ENCODE measurements at places on chromosomes 5 and 9.

DNA sequence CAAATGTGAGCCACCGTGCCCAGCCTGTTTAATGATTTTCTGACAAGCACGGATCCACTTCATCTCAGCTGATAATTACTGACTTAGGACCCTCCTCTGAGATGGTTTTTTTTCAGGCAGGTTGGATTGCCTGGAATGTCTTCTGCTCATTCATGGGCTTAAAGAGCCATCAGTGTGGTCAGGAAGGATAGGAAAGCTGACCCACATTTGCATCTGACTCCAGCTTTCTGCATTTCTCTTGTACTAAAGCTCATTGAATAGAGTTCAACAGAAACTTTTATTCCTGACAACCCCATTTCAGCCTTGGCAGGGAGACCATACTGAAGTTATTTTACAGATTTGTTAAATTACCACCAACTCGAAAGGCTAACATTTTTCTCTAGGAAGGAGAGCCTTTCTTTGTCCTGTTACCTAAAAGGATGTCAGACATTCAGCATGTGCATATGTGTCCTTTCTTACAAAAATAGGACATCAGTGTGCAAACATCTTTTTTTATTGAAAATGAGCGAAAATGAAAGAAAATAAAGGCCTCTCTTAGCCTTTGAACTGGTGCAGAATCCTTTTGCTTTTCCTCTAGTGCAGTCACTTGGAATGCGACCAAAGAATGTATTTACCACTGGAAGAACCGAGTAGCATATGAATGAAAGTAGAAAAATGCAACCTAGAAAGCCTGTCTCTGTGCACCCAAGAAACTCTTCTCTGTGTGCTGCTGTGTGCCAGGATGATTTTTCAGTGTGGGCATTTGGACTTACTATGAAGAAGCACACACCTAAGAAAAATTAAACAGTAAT is 26.6 kb downstream of the ADCY2 start:
- DNase-seq = no peak

DNA sequence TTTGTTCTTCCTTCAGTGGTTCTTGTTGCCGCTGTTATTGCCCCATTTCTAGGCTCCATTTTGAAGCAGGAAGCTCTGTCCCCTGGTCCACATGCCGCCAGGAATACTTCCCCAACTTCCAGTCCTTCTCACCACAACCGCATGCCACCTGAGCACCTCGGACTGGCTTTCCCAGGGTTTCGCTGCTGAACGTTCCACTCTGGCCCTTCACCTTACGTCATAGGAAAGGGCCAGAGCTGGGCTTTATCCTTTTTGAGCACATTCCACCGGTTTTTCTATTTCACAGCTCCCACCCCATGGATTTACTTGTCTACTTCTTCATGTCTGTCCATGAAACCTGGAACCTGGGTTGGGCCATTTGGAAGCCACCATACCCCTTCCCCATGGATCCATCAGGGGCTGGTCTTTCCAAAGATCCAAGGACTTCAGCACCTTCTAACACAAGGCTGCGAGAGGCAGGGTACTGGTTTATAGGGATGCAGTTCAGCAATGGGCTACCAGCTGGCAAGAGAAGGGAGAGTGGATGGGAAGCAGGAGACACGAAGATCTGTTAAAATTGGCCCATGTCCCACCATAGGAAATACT is 557.4 kb downstream of the BNC2 start:
- DNase-seq = no peak

DNA sequence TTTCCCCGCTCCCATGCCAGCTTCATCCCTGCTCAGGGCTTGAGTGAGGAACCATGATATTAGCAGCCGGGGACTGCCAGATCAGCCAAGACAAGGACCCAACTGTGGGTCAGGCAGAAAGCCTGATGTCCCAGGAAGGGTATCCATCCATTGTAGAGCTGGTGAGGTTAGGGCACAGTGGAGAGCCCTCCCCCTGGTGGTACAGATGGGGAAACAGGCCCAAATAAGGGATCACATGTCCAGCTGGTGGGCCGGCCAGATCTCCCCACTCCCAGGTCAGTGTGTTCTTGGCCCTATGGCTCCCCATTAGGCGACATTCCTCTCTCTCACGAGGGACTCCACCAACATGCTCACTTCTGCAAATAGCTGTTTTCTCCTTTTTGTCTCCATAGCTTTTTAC is 9.0 kb downstream of the CDX1 start:
- no peak for DNase-seq

DNA sequence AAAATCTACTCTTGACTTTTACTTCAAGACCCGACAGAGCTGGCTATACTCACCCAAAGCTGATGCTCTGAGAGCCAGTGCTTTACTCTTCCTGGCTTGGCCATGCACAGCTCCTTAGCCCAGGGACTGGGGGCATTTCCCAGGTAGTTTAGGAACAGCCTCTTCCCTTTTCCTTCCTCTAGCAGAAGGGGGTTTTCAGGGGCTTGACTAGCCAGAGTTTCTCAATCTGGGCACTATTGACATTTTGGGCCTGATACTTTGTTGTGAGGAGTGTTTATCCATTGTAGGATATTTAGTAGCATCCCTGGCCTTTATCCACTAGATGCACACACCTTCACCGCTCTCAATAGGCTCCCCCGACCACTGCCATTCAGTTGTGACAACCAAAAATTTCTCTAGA is 50.0 kb upstream of the RFX3 start:
- no peak for DNase-seq

GRCh38 chr5:89276566-89277305 is 393.8 kb upstream of the MEF2C start:
- DNase-seq = no peak

GRCh38 chr5:122101636-122102285 is 23.7 kb upstream of the LOX start:
- no peak for DNase-seq

GRCh38 chr9:14779566-14780022 is 57.1 kb upstream of the CER1 start:
- DNase-seq = no peak

GRCh38 chr5:154509784-154510555 is 31.9 kb upstream of the HAND1 start:
- no peak for DNase-seq

DNA sequence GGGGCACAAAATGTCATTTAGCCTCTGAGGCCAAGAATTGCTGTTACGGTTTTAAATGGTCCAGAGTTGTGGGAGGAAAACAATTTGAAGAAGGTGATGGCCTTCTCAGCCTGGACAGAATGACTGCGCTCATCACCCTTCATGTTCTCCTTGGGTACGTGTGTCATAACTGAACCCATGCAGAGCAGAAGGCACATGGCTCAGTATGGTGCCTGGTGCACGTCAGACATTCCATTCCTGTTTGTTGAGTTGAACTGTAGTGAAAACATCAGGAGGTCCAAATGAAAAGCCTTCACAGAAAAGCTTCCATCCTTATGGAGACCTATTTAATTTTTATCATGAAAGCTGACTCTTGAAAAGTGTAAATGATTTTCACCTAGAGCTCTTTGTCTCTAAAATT is 133.2 kb downstream of the CFAP90 start:
- no peak for DNase-seq

DNA sequence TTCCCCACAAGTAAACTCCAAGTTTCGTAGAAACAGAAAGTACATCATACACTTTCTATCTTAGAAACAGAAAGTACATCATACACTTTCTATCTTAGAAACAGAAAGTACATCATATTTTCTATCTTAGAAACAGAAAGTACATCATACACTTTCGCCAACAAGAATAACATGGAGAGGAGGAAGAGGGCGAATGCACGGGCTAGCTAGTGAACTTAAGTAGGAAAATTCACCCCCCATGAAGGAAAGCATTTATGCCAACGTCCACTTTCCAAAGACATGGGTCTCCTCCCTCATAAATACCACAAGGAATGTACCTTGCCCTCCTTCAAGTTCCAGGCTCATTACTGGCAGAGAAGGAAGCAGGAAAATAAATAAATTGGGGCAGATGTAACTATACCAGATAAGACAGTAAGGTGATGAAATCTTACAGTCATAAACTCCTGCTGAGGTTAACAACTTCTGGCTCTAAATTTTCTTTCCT is 64.7 kb downstream of the FRMD3 start:
- no peak for DNase-seq

- DNase-seq = no peak
These were observed 141.4 kb downstream of the NPR3 start for GRCh38 chr5:32852535-32852934.

GRCh38 chr5:154587123-154588026 is 109.3 kb upstream of the HAND1 start:
- DNase-seq = no peak

GRCh38 chr5:13339093-13339492 is 605.4 kb downstream of the DNAH5 start:
- DNase-seq = no peak

All from putamen (tissue), 1 donor.